ENCODE measurements at places on chromosomes 2 and 18.

DNA sequence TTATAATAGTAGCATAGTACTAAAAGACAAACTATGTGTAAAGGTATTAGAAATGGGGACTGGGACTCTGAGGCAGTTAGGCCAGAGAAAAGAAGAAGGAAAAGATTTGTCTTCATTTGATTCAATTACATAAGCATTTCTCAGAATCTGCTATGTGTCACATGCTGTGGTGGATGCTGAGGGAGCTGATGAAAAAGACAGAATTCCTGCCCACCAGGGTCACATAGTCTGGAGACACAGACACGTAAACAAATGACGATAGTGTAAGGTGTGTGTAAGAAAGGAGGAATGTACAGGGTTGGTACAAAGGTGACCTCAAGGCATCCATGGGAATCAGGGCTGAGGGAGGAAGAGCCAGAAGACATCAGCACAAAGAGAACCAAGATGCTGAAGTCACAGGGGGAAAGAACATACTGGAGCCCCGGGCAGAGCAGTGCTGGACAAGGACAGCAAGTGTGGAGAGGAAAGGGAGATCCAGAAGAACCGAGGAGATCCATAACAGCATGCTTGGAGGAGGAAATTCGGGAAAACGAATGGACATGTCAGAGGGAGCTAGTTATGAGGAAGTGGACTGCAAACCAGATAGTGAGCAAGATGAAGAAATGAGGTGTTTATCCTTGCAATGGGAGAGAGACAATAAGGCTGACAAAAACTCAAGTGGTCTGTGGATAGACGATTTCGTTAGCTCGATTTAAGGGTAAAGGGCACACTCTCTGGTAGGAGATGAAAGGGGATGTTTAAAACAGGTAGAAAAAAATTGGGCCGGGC is 1.2 kb upstream of the MAPRE3 start:
- DNase-seq = no peak

DNA sequence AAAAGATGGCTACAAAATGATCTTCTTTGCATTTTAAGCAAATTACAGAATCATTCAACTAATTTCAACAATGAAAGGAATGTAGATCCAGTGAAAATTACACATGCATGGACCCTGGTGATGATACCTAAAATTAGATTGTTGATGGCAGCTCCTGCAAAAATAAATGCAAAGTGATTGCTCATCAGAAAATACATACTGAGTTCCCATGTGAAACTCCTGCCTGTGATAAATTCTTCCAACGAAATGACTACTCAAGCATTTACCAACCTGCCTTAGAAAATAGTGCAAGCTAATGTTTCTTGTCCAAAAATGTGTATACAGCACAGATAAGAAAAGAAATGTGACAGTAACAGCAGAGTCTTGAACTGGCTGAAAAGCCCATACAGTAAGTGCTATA is 300.0 kb upstream of the REV1 start:
- DNase-seq = no peak

- no peak for DNase-seq
Measured at GRCh38 chr2:152402780-152403759, 68.1 kb downstream of the FMNL2 start.

GRCh38 chr2:236772220-236772837 is 202.7 kb downstream of the ACKR3 start:
- no peak for DNase-seq

GRCh38 chr2:79131687-79132086 is 11.4 kb downstream of the REG1A start:
- no peak for DNase-seq

GRCh38 chr2:128584296-128584890 is 265.7 kb upstream of the HS6ST1 start:
- DNase-seq = no peak

- DNase-seq = no peak
Measured at GRCh38 chr2:99238599-99238998, 16.9 kb downstream of the LYG2 start.

- no peak for DNase-seq
Measured at GRCh38 chr2:201618744-201619662, 24.3 kb downstream of the TMEM237 start.

DNA sequence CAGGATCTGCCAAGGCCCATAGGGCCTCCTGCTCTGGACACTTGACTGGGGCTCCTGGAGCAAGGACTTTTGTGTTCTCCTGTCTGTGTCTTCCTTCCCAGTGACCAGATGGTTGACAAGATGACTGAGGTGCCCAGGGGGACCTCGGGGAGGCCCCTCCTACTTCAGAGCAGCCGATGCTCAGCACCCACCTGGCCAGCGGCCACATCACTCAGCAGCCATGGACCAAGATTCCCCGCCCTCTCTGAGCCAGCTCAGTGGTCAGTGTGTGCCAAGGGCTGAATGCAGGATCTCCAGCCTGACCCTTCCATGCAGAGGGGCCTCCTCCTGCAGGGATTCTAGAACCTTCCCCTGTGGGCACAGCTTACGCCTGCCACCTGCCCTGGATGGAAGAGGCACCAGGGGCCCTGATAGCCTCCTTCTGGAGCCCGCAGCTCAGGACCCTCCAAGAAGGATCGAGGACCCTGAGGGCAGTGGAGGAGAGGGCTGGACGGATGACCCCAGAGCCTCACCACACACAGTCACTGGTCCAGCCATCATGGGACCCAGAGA is 87.4 kb upstream of the GPC1 start:
- no peak for DNase-seq

Measured in stimulated activated CD4-positive, alpha-beta T cell treated with anti-CD3 and anti-CD28 coated beads, Interleukin-12 subunit alpha, Interleukin-12 subunit beta, amount 100 ng/mL, for 24 hours (primary cell).